ENCODE measurements at places on chromosomes 12 and 14.

DNA sequence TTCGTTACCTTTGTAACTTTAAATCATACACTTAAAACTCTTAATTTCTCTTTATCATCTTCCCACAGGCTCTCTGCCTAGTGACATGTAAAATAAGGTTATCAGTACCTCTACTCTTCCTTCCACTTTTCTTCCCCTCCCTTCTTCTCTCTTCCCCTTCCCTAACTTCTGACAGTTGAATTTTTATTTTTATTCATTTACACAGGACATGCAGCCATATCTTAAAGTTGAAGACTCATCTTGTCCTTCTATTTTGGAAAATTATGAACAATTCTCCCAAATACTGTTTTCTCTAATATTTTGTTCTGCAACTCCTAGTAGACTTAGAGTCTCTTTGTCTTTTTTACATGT lies 263.9 kb downstream of the FBXL14 start:
- no peak for DNase-seq

DNA sequence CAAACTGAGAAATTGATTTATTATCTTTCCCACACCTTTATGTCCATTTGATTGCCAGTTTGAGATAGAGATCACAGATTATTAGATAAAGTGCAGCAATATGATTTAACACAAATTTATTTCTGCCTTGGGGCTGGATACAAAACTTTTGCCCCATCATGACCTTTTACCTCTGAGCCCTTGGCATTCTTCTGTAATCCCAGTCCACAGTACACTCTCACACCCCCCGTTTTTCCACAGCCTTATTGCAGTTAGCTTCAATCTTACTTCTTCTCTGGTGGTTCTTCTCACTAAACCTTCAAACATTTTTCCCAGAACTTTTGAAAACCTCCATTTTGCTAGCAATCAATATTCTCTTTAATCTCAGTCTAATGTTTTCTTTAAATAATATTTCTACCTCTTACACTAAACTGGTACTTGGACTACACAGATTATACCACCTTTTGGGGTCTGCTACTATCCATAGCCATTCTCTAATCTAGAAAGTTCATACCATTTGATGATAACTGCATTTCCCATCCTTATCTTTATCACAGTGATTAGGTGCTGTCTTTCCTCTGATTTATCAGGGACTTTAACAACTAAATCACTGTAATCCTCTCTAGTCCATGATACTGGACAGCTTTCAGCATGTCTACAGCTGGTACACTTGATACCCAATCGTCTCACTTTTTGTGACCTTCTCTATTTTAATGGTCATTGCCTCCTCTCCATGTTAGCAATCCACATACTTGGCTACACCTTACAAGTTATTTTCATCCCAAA lies 186.7 kb upstream of the PDE3A start:
- no peak for DNase-seq

GRCh38 chr14:65321370-65321875 lies 91.1 kb upstream of the FUT8 start:
- DNase-seq = no peak

GRCh38 chr12:4196805-4197420 lies 76.6 kb upstream of the CCND2 start:
- no peak for DNase-seq

GRCh38 chr12:126811391-126811790 lies 1455.6 kb upstream of the TMEM132C start:
- no peak for DNase-seq

Measured in IMR-90 (cell line).